ENCODE measurements at places on chromosomes 7 and 10.

GRCh38 chr7:19619122-19619521, 89.7 kb downstream of the POLR1F start:
- no peak for DNase-seq

GRCh38 chr7:44482502-44483485, 7.7 kb downstream of the NUDCD3 start:
- DNase-seq, result no peak

GRCh38 chr7:110373859-110374258, 717.1 kb upstream of the LRRN3 start:
- DNase-seq, result no peak

GRCh38 chr7:22718911-22719420, 8.0 kb upstream of the IL6 start:
- no peak for DNase-seq
